ENCODE measurements at places on chromosomes 6 and 20. TPM values are rescaled to one million over a fixed set of nuclear protein-coding genes. Genes with fewer than 3 reads are reported as not detected.

Gene COL9A1
- total RNA-seq, result not detected

Gene HLA-DPB1
- total RNA-seq, result 33.0 TPM

Gene OR2B6
- not detected for total RNA-seq

Gene BEND6
- 0.19 TPM for total RNA-seq

Gene LRFN2
- total RNA-seq, result not detected

Gene TRIM15
- total RNA-seq, result not detected

Gene NKAIN4
- total RNA-seq, result not detected

Gene MDN1
- 33.7 TPM for total RNA-seq

Gene KIAA1755
- total RNA-seq, result 0.16 TPM

Gene PKIB
- total RNA-seq, result not detected

Gene TSBP1
- not detected for total RNA-seq

Gene LZTS3
- total RNA-seq, result 3.4 TPM

Gene OPRM1
- total RNA-seq, result not detected

Gene TAAR8
- total RNA-seq, result not detected

Gene ARG1
- not detected for total RNA-seq

Gene AHCY
- 95.2 TPM for total RNA-seq

Gene THBS2
- total RNA-seq, result 5.7 TPM

Gene CTCFL
- total RNA-seq, result not detected

Gene TSHZ2
- total RNA-seq, result 0.65 TPM

Gene SNX21
- total RNA-seq, result 10.2 TPM
